ENCODE measurements at places on chromosomes 1 and 21.

DNA sequence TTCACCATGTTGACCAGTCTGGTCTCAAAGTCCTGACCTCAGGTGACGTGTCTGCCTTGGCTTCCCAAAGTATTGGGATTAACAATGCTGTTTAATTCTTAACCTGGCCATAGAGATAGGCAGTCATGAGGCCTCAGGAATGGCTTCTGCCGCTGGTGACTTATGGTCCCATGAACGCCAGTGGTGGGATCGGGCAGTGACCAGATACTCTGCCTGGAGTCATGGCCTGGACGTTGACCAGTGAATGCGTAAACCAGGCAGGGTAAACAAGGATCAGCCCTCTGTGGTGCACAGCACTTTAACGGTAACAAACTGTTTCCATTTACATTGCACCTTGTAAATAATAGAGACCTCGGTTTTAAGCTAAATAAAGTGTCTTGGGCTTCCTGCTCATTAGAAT, 23.0 kb downstream of the MTARC1 start:
- DNase-seq: no peak

- DNase-seq: no peak
Measured at GRCh38 chr1:59506952-59507351, 210.1 kb downstream of the FGGY start.

DNA sequence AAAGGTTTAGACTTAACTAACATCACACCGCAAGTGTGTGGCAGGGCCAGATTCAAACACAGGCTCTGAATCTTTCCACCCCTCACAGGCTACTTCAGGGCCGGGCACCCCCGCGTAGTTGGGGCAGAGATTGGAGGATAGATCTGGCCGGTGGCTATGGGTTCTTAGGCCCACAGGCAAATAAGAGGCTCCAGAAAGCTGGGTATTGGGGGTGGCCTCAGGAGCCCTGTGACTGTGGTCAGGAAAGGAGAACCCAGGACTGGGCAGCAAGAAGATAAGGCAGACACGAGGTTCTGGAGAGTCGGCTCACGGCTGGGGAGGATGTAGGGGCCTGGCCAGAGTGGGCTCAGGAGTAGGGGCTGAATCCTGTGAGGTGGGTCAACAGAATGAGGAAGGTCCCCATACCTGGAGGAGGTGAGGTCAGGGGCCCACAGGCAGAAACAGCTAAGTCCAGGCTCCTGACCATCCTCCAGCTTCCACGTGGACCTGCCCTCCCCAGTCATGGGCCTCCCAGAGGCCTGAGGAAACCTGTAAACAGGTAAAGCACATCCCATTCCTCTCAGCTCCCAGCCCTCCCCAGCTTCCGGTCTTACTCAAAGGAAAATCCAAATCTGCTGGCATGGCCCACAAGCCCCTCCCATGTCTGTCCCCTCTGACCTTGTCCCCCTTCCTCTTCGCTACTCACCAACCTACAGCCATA, 306.2 kb downstream of the MATN1 start:
- no peak for DNase-seq

GRCh38 chr1:67749844-67750690, 65.1 kb downstream of the GADD45A start:
- DNase-seq: peak; percentile 8

DNA sequence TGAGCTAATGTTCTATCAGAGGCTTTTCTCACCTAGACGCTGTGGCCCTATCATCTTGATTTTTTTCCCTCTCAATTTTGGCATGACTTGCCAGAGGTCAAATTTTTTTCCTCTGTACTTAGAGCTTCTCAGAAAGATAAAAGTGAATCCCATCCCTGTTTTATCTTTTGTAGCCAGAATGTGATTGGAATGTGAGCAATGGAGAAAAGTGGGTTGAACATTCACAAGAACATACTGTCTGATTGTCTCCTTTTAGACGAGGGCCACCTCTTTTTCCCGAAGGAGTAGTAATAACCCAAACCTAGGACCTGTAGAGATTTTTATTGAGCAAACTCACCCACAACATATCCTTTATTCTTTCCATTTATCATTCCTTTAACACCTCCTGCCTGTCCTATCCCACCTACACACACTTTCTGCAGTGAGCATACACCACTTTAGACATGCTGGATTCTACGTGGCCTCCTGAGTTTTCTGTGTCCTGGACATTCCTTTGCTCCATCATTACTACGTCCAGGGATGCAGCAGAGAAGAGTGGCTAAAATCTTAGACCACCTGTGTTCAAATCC, 15.9 kb downstream of the S100A10 start:
- no peak for DNase-seq

DNA sequence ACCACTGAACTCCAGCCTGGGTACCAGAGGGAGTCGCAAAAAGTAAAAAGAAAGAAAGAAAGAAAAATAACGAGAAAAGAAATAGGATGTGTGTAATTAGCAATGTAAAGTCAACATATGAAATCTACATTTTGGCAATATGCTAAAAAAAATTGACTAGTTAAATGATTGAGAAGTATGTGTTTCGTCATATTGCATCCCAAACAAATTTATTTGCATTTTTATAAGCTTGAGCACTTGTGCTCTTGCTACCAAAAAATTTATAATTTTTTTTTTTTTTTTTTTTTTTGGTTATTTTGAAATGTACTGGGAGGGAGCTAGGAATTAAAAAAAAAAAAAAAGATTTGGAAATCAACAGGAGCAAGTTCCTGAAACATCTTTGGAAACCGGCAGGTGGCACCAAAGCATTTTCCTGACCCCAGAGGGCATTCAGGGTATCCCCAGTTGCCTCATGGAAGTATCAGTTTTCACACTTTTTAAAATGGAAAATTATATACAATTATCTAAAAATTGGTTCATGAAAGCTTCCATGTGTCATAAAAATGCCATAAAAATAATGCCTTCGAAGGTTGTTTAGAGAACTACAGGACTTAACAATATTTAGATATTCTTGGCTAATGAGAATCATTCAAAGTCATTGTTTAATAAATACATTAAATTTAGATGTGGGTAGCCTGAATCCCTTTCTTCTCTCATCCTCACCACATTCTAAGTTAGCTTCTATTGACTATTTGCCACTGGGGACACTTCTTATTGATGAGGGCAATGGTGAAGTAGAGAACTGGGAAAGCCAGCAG, 4.8 kb upstream of the HEATR1 start:
- peak; percentile 14 for DNase-seq

DNA sequence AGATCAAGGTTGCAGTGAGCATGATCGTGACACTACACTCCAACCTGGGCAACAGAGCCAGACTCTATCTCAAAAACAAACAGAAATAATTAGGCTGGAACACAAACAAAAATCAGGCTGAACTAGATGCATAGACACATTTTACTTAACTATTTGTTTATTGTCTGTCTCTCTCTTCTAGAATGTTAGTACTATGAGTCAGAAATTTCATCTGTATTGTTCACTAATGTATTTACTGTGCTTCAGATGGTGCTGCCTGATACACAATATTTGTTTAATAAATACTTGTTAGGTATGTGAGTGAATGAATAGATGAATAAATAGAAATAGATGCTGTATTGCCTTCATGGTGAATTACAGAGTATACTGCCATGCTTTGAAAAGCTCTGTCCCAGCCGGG, 6.0 kb upstream of the LIN28A start:
- DNase-seq: no peak

DNA sequence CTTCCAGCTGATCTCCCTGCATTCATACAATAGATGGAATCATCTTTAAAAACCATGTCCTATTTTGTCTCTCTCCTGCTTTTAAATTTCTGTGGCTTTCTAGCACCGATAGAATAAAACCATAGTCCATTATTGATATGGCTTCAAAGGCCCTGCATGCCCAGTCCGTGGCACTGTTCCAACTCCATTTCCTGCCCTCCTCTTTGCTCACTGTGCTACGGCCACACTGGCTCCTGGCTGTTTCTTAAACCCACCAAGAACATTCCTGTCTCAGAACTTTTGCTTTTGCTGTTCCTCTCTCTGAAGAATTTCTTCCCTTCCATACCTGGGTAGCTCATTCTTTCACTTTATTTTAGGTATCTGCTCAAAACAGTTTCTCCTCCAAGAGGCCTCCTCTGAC, 7.2 kb downstream of the SLAMF1 start:
- no peak for DNase-seq

DNA sequence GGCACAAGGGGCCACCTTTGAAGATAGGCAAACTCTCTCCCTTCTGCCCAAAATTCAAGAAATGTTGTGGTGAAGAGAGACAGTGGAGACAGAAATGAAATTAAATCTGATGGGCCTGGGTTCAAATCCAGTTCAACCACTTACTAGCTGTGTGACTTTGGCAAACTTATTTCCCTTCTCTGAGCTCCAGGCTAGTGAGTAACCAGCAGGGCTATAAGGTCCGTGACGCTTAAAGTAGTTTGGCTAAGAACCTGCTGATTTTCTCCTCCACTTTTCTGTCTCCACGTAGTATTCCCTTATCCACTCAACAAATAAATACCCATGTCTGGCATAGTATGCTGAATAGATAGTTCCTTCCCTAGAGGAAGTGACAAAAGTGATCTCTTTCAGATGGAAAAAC, 1.9 kb downstream of the SLC2A1 start:
- no peak for DNase-seq

- DNase-seq: no peak
Measured at GRCh38 chr1:7441143-7441841, 329.8 kb upstream of the VAMP3 start.

DNA sequence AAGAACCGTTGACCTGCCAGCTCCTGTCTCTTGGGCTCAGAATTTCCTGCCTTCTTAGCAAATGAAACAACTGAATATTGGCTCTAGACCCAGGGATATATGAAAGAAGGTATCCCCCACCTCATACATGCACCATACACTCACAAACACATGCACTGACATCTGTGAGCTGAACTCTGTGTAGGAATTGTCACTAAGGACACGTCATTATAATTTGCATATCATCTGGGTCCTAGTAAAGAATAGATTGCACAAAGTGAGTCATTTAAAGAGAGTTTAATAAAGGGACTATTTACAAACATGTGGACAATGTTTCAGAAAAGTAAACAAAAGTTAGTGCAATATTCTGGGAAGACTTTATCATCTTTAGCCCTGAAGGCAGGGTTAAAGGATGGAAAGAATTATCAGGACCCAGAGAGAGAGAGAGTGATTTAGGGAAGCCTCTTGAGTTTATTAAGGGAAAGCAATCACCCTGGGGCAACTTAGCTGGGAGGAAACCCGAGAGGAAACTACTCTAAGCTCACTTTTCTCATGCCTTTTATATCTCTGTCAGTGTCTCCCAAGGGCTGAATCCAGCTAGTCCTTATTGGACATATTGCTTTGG, 74.1 kb upstream of the PLA2G4A start:
- no peak for DNase-seq

DNA sequence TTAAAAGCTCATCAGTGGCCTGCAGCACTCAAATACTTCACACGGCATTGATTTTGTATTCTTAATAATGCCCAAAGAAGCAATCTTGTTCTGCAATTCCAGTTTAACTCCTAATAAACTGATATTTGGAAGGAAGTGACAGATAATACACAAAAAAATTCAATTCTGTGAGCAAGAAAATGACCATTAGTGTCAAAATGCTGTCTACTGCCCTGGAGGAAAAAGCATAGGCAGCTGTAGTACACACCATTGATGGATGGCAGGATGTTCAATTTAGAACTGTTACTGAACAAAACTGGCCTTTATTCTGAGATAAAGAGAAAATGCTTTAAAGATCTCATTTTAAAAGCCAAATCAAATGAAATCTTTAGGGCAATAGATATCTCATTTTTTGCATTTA, 251.3 kb upstream of the FMN2 start:
- DNase-seq: no peak

DNA sequence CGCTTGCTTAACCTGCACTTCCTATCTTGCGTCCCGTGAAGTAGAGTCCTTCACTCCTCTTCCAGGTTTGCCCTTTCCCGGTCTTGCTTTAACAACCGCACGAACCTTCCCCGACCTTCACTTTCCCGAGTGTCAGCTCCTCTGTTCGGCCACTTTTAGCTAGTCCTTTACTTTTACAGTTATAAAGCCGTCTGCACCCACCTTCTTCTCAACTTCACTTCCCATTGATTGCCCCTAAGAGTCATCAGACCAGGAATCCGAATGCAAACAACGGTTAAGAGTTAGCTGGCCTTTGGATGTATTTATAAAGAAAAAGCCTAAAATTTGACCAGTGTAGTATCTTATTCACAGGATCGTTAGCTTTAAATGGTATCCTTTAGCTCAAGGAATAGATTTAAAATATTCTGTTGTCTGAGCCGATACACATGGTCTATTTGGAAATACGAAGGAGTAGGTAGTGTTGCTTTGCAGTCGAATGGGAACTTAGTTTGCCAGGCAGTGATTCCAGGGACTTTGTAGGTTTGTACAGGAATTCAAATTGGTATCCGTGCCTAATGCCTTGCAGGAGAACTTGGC, 1.4 kb downstream of the PPP2R5A start:
- no peak for DNase-seq

GRCh38 chr1:108561689-108562326, 1.9 kb downstream of the EEIG2 start:
- DNase-seq: peak; percentile 88

DNA sequence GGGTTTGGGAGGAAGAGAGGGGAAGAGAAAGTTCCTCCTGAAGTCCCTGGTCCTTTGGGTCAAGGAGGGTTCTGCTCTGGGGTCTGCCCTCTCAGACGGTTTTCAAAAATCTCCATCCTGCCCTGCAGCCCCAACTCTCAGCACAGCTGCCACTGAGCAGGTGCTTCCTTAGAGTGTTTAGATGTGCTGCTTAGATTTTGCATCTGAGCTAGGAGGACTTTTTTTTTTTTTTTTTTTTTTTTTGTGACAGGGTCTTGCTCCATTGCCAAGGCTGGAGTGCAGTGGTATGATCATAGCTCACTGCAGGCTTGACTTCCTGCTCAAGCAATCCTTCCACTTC, 324.9 kb upstream of the POU3F1 start:
- no peak for DNase-seq

GRCh38 chr1:8523666-8524206, 205.8 kb downstream of the SLC45A1 start:
- peak; percentile 53 for DNase-seq

DNA sequence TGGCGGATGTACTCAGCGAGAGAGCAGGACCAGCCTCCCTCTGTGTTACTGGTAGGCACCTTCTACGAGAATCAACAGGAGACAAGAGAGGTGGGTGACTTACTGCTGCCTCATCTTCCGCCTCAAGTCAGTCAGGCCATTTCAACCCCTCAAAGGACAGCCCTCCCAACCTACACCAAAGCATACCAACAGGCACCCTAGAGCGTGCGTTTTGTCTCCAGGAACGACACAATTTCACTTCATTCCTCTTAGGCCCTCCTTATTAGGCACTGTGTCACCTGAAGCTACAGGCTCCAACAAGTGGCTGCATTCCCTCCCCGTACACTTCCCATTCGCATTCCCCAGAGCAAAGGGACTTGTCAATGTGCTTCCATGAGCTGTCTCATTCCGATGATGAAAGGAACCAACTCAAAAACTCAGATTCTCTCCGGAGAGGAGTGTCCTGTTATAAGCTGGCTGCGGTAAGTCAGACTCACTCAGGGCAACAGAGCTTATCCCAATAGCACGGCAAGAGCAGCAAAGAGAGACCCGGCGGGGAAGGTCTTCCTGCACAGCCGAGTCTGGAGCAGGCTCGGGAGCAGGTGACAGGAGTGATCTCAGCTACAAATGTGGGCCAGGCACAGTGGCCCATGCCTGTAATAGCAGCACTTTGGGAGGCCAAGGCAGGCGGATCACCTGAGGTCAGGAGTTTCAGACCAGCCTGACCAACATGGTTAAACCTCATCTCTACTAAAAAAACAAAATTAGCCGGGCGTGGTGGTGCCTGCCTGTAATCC, 120.6 kb upstream of the IFFO2 start:
- DNase-seq: no peak

GRCh38 chr1:1918901-1919303, at the start of gene TMEM52:
TSS of gene TMEM52 (minus strand) at chr1:1919279. CDS start at chr1:1919265, 14 bp downstream.
- DNase-seq: no peak

Data from activated CD4-positive, alpha-beta T cell treated with anti-CD3 and anti-CD28 coated beads, Interleukin-2, amount 50 U/mL, for 16 hours (primary cell).